ENCODE measurements at places on chromosomes 4 and X.

- DNase-seq = no peak
These were observed 19.1 kb downstream of the CD99 start for GRCh38 chrX:2710041-2710840.

DNA sequence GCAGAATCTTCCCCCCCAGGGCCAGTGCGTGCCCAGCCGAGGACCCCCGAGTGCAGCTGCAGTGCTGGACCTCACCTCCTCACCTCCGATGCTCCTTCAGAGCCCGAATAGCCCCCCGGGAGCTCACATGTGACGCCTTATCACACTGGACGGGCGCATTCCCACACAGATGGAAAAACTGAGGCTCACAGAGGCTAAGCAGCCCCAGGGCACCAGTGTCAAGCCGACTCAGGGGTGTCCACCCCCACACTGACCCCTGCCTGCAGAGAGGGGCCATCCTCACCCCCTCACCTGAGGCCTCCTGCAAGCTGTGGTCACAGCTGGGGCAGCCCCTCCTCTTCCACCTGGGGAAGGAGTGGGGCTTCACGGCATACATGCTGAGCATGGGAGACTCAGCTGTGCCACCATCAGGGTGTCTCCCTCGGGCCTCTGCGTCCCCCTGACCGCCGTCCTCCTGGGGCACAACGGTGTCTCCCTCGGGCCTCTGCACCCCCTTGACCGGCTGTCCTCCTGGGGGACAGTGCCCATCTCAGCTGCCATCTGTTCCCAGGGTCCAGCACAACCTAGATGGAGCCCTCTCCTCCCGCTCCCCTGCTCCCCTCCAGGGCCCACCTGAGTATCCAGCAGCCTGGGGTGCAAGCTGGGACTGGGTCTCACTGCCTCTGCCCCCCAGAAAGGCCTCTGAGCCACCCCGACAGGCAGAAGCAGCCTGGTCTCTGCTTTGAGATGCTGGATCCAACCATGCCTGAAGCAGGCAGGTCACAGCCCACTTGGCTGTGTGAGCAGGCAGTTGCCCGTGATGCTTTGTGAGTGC lies 85.3 kb upstream of the NKX1-1 start:
- DNase-seq = no peak

- no peak for DNase-seq
These were observed 10.7 kb downstream of the SMAD1 start for GRCh38 chr4:145492376-145492775.

DNA sequence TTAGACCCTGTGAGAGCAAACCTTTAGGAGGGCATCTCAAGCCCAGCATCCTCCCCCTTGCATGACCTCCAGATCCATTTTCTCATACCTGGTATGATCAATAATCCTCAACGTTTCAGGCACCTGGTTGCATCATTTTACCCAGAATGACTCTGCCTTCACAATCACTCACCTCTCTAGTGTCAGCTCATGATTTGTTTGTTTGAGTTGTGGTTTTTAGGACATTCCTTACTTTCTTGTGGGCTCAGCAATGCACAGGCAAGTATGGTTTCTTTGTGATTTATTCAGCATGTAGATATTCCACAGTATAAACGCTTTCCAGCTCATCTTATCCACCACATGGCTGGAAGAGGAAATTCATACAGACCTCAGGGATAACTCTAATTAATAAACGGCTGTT lies 93.6 kb upstream of the CPEB2 start:
- DNase-seq = no peak

GRCh38 chrX:11787564-11787963 lies 29.5 kb downstream of the MSL3 start:
- DNase-seq = peak; percentile 53

DNA sequence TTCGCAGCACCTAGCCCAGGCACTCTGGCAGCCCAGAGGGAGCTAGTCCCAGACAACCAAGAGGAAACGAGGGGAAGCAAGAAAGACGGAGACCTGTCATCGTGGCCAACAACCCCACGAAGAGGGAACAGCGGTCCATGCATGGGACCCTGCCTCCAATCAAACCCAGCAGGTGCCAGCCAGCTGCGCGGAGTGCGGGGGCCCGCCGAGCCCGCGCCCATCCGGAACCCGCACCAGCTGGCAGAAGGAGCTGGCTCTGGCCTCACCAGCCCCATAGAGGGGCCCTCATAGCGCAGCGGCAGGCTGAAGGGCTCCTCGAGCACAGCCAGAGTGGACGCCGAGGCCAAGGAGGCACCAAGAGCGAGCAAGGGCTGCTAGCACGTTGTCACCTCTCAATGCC lies 332.4 kb upstream of the MAGEB18 start:
- no peak for DNase-seq

GRCh38 chr4:126784966-126785580 lies 847.7 kb upstream of the INTU start:
- DNase-seq = no peak

- no peak for DNase-seq
These were observed 63.1 kb downstream of the FAM114A1 start for GRCh38 chr4:38930707-38931106.

DNA sequence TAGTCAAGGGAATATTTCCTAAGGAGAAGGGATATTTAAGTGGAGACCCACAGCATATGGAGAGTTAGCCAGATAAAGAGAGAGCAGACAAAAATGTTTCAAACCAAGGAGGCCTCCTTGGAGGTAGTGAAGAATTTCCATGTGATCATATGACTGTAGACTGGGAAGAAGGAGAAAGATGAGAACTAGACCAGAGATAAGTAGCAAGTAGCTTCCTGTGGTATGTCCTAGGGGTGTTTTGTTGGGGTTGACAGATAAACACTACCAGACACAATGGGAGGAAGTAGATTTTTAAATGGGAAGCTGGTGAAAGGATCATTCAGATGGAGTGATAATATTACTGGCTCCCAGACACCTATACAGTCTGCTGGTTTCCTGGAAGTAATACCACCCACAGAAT lies 13.6 kb downstream of the SYAP1 start:
- DNase-seq = no peak

GRCh38 chr4:85937507-85937906 lies 422.3 kb downstream of the MAPK10 start:
- no peak for DNase-seq

- DNase-seq = no peak
These were observed 2.1 kb upstream of the ZNF518B start for GRCh38 chr4:10459305-10459704.

DNA sequence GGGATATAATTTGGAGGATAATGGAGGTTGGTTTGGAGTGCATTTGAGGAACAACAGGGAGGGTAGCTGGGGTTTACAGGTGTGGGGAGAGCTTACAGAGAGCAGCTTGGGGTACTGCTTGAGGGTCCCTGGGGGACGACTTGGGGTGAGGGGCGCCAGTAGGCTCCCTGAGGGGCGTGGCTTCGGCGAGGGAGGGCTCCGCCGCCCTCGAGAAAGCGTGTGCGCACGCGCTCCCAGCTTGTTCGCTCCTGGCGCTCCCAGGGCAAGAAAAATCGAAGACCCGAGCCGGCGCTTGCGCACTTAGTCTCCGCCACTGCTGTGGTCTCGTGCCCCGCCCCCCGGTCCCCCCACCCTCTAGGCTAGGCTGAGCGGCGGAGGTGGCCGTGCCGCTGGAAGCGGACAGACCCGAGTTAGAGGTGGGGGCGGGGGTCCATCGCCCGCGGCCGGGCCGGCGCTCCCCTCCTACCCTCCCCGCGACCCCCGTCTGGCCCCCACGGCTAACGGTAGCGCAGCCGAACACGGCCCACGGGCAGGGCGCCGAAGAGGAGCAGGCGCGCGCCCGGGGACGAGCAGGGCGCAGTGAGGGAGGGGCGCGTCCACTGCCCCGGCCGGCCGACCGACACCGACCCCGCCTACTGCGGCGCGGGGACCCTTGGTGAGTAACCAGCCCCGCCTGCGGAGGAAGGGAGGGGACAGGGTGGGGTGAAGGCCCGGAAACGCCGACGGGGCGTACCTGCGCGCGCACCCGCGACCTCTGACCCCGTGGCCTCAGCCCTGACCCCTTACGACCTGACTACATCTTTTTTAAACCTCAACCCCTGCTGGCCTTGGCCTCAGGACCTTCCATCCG lies 5.4 kb upstream of the CCDC120 start:
- peak; percentile 55 for DNase-seq

- no peak for DNase-seq
These were observed 552 bp upstream of the AFF1 start for GRCh38 chr4:86934147-86934770.

- DNase-seq = no peak
These were observed 119.8 kb upstream of the SLC34A2 start for GRCh38 chr4:25535701-25536473.

- no peak for DNase-seq
These were observed 101.5 kb downstream of the KDM6A start for GRCh38 chrX:44974451-44974850.

DNA sequence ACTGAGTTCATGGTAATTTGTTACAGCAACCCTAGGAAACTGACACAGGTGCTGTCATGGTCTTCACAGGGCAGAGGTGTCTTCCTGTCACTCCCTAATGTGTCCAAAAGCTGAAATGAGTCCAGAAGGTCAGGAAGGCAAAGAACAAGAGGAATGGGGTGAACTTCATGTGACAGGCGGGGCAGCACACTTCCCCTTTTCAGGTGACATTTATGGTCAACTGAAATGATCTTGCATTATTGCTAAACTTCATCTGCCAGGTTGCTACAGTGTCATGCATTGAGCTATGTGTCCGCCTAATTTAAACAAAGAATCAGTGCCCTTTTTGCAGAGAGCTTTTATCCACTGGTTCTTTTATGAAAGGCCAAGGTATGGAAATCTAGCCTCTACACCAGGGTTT lies 15.9 kb upstream of the CCDC149 start:
- no peak for DNase-seq

GRCh38 chr4:121799208-121799823 lies 1.8 kb upstream of the EXOSC9 start:
- no peak for DNase-seq

DNA sequence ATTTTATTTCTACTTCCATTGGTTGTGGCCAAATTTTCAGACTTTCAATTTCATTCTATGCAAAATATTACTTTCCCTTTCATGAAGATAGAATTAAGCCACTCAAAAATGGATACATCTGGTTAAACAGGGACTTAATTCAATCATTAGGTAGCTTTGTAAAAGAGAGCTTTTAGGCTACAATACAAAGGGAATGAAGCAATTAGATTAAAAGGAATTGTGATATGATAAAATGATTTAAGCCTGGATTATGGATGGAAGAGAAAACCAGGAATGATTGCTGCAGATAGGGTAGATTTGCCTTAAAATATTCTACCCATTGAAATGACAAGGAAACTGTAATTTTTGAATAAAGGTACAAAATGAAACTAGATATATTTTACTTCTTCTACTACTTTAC lies 134.6 kb upstream of the PDHA2 start:
- DNase-seq = no peak

- DNase-seq = no peak
These were observed 62.7 kb downstream of the GAB1 start for GRCh38 chr4:143399113-143399949.

DNA sequence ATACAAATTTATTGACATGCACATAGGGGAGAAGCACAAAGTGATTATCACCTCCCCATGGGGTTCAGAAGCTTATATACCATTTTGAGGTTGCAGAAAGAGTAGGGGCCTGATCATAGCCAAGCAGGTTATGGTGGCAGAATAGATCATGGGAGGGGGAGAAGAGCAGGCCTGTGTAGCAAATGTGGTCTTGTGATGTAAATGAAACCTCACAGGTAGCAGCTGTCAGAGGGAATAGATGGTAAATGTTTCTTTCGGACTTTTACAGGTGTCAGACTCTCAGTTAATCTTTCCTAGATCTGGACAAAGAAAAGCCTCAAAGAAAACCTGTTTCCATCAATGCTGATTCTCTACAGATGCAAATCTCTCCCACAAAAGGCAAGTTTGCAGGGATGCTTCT lies 84.4 kb downstream of the CFAP299 start:
- DNase-seq = no peak

DNA sequence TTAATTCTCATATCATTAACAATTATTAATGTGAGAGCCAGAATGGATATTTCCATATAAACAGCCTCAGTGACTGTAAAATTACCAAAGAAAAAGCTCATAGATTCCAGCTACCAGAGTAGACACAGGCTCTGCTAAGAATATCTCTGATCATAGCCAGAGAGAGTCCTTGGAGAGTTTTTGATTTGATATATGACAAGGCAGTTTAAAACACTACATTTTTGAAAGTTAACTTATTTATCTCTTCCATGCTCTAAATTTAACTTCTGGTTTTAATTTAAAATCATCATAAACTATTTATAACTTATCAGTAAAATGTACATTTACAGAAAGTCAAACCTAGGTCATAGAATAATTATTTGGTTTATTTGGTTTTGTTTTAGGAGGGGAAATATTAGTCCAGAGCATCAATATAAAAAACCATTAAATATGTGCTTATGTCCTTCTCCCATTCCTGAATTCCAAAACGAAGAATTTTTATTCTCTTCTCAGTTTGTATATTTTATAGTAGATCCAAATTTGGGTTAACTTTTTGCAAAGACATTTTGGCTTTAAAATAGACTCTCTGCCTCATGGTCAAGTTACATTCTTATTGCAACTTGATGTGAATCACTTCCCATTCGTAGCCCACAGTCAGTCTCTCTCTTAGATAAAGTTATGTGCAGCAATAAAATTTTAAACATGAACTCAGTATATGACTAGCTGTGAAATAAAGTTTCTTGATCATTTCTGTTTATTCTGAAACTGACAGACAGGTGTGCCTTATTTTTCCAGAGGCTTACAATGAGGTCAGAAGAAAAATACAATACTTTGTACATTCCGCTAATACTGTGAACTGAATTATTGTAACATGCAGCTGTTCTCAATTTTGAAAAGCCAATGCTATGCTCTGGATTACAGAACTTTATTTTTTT lies 267.1 kb downstream of the PAPSS1 start:
- DNase-seq = no peak

GRCh38 chr4:56665781-56666180 lies 15.3 kb downstream of the HOPX start:
- no peak for DNase-seq

GRCh38 chrX:107102980-107103379 lies 15.6 kb downstream of the RBM41 start:
- DNase-seq = no peak

- DNase-seq = no peak
These were observed 715.8 kb downstream of the CCSER1 start for GRCh38 chr4:90842960-90843359.

GRCh38 chr4:116755051-116755450 lies 330.3 kb downstream of the TRAM1L1 start:
- DNase-seq = no peak

DNA sequence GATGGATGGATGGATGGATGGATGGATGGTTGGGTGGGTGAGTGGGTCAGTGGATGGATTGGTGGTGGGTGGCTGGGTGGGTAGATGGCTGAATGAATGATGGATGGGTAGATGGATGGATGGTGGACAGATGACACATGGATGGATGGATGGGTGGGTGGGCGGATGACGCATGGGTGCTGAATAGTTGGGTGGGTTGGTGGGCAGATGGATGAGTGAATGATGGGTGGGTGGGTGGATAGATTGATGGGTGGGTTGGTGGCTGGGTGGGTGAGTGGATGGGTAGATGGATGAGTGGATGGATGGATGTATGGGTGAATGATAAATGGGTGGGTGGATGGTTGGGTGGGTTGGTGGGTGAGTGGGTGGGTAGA lies 69.9 kb upstream of the NKX1-1 start:
- no peak for DNase-seq

GRCh38 chr4:79472036-79472435 lies 64.0 kb upstream of the GK2 start:
- no peak for DNase-seq

- DNase-seq = no peak
These were observed 1161.9 kb downstream of the PCDH19 start for GRCh38 chrX:99248180-99248579.

Data from stimulated activated naive CD4-positive, alpha-beta T cell treated with Interleukin-2 at 50 U/mL for 16 hours (primary cell).